ENCODE measurements at places on chromosomes 6 and 20. TPM values are rescaled to one million over a fixed set of nuclear protein-coding genes. Genes with fewer than 3 reads are reported as not detected.

DNA sequence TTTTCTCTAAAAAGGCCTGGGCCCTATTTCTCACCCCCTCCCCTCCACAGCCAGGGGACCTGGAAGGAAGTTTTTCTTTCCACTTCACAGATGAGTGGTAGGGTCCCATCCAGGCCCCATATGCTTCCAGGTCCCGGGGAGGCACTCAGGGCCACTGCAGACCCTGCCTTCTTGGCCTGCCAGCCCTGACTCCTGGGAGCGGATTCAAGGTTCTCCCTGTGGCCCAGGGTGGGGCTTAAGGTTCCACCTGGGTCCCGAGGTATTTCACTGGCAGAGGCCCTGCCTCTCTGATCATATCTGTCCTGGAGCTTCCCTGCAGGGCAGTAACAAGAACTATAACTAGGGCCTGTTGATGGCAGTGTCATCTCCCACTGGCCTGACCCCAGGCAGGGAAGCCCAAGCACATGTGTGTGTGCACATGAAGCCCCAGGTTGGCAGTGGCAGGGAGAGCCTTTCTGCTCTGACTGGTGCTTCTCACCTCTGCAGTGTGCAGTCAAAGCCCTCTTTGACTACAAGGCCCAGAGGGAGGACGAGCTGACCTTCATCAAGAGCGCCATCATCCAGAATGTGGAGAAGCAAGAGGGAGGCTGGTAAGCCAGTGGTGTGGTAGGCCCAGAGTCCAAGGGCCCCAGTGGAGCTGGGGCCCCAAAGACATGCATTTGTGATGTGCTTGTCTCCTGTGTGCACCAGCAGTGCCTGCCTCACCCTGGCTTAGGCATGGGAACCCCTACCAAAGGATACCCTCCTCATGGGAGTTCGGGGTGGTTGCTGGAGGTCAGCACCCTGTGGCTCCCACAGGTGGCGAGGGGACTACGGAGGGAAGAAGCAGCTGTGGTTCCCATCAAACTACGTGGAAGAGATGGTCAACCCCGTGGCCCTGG is 31.2 kb downstream of the PLCG1 start:
- DNase-seq = peak; percentile 7

The TUBB2B gene
- total RNA-seq = not detected

DNA sequence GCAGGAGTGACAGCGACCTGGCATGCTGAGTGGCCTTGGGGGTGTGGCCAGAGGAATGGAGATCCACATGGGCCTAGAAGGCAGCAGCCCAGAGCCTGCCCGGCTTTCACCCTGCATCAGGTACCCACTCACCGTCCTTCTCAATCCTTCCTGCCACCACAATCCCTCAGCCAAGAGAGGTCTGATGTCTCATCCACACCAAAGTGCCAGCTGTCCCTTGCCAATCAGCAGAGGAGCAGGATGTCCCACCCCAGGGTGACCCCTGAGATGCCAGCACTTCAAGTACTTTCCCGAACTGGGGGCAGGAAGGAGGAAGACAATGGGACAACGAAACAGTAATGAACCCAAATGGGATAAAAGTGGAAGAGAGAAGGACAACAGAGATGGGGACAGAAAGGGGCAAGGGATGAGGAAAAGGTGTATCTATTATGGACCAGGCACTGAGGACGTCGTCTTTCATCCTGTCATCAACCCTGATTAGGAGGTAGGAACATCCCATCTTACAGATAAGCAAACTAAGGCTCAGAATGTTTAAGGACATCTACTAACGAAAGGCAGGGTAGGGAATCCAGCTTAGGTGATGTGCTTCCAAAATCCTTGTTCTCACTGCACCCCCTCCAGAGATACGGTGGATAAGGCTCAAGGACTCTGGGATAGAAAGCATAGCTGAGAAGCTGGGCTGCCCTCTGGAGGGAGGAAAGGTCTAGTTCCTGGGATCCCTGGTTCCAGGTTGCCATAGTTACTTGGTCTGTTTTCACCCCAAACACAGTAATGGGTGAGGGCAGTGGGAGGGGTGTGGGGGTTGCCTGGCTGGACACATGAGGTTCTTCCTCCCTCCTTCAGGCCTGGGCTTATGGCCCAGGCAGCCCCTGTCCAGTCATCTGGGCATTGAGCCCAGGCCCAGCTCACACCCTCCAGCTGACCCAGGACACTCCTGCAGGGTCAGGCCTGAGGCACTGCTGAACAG is 4.5 kb upstream of the TNXB start:
- no peak for DNase-seq

The DLK2 gene
- 1.6 TPM for total RNA-seq

DNA sequence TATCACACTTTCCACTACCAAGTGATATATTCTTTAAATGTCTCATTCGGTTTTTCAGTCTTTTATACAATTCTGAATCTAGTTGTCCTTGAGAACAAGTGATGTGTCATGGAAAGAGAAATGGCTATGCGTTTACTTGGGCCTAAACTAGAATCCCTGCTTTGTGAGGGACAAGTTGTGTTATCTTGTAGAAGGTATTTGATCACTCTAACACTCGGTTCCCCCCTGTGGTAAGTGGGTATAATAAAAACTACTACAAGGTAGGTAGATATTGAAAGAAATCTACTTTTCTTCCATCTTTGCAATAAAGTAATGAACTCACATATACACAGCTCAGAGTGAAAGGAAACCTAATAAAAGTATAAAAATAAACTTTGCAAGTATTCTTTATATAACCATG is 108.9 kb downstream of the MANEA start:
- no peak for DNase-seq

GRCh38 chr20:24546232-24546892 is 76.9 kb downstream of the SYNDIG1 start:
- DNase-seq = no peak

The SLC44A4 gene
- 0.17 TPM for total RNA-seq

- no peak for DNase-seq
These were observed 12.5 kb upstream of the FERMT1 start for GRCh38 chr20:6135347-6135746.

- DNase-seq = no peak
These were observed 12.0 kb downstream of the RBM38 start for GRCh38 chr20:57403216-57403615.

DNA sequence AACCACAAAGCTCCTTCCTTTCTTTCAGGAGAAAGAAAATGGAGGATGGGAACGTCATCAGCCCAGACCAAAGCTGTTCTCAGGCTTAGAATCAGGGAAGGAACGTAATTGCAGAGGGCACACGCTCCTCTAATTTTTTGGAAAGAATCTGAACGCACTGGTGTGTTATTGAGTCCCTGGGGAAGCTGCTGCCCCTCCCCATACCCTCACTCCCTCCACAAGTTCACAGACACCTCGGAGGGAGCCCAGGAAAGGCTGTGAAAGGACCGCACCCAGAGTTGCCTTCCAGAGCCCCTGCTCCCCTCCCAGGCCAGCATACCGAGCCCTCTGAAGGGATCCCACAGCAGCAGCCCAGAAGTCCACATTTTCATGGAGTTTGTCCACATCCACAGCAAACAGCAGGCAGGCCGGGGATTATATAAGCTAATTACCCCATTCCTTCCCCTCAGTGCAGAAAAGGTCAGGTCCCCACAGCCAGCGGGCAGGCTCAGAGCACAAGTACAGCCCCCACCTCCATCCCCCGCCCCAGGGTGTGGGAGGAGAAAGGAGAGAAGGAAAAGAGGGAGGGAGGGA is 53.7 kb downstream of the ANKRD60 start:
- no peak for DNase-seq

- no peak for DNase-seq
These were observed 32.7 kb upstream of the HCRTR2 start for GRCh38 chr6:55141611-55142010.

DNA sequence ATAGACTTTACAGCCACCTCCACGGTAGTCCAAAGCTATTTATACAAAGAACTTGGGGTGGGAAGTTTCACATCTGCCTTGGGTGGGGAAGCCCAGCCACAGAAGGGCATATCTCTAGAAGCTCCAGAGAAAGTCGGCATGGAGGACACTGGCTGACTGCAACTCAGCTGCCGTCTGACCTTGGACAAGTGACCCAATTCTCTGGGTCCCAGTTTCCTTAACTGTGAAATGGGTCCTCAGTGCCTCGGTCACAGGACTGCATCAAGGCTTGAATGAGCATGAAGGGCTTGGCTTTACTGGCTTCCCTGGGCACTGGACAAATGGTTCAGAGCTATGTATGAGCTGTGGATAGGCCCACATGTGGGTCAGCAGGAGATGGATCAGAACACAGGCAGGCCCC is 58.6 kb downstream of the NOL4L start:
- no peak for DNase-seq

- no peak for DNase-seq
These were observed 456.2 kb downstream of the CD109 start for GRCh38 chr6:74152096-74152675.

DNA sequence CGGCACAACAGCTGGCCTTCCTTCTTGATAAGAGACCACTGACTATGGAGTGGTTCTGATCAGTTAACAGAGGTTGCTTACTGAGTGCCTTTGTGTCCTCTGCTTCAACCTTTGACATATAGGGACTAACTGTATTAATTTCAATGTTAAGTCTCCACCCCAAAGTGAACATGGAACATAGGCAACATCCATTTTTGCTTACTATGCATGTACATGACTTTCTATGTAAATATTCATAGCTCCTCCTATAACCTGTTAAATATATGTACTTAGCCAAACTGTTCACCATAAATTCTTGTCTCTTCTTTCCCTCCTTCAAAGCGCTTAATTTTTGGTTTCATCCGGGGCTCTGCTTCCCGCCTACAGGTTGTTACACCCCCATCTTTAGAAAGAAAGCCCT is 334.8 kb downstream of the EPM2A start:
- no peak for DNase-seq

Data from activated CD4-positive, alpha-beta memory T cell treated with anti-CD3 and anti-CD28 coated beads for 36 hours (primary cell).